Omental fat pad (tissue), 4 donors: ENCODE measurements at places on chromosomes 3 and 15. TPM values are rescaled to one million over a fixed set of nuclear protein-coding genes. Genes with fewer than 3 reads are reported as not detected.

Gene GOLGA8S
- 0.09 TPM for total RNA-seq

Gene CBLB
- total RNA-seq: 205 TPM

Gene FSIP1
- total RNA-seq: 0.44 TPM

Gene SMCO1
- not detected for total RNA-seq

DNA sequence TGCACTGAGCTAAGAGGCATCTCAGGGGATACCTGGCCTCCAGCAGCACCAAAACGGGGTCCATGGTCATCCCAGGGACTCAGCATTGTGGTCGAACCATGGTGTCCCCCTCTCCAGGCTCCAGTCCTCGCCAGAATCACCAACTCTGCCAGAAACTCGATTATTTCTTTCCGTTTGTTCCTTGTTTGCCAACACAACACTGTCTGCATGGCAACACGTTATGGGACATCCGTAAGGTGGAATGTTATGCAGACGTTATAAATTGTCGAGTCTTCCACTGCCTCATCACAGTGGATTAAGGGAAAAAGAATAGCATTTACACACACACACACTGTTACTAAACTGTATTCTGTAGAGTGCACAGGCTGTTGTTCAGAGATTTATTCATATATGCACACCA lies 52.5 kb upstream of the RPL32 start:
- no peak for DNase-seq

DNA sequence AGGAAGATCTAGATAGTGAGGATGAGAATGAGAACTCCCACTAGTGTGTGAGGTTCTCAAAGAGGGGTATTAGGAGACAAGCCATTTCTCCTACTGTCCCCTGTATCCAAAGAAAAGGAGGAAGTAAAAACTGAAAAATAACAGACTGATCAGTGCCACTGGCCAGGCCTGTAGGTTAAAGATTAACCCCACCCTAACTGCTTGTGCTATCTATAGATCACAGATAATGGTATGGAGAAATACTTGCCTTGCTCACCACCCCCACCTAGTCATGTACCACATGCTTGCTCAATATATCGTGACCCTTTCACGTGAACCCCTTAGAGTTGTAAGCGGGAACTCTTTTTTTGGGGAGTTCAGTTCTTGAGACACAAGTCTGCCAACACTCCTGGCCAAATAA lies 519.7 kb upstream of the FRG2C start:
- no peak for DNase-seq

DNA sequence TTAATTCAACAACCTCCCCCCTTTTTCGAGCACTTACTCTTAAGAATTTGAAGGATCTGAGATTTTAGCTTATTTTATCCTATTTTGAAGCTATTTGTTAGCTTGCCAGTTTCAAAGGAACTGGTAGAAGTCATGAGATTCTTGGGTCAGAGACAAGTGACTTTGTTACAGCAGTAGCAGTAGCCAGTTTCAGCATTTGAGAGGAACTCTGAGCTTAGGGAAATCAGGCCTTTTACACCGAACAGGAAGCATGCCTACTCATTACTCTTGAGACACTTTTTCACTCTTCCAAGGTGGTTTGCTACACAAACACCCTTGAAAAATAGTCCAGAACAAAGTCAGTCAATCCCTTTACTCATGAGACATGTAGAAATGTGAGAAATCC lies 24.5 kb upstream of the TM4SF1 start:
- DNase-seq: no peak

GRCh38 chr15:42448281-42448680 lies 42.7 kb downstream of the ZNF106 start:
- DNase-seq: no peak

DNA sequence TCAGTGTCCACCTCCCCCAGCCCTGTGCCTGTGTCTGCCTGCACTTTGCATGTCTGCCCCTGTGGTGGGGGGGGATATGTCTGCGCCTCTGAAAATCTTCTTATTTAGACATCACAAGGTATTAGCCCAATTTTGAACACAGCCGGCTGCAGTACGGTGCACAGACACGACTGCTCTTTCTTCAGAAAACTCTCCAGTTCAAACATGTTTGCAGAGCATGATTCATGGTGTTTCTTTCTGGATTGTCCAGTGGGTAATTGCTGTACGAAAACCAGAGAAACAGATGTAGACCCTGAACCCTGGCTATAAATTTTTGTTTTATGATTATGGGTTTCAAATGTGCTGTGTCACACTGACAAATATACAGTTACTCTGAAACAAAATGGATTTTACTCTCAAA lies 3.4 kb upstream of the RARB start:
- no peak for DNase-seq
